Amygdala (tissue), 56 donors: ENCODE measurements at places on chromosomes 7 and 10.

DNA sequence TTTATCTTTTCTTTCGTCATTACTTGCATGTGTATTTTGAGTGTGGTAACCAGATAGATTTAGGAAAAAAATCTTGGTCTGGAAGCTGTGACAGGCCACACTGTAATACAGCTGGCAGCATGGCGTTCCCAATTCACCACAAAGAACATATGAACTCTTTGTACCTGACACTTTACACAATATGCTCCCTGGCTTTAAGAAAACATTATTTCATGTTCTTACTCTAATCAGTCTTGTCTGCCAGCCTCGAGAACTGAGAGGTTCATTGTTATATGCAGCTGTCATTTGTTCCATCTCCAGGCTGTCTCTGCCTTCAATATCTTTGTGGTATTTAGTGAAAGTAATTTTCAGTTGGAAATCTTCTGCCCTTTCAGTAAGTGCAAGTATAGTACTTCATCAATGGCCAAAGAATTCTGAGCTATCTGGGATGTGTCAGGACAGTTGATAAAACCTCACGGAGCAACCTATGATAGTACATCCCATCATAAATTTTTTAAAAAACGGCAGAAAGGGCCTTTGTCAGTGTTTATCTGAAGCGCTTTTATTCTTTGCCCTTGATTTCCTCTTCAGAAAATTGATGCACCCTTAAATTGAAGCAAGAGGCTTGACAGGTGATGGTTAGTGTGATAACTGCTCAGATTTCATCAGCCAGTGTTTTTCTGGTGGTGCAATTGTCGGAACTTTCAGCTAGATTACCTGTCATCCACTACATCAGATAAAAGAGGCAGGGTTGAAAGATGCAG, 146.3 kb upstream of the SP8 start:
- DNase-seq: no peak

DNA sequence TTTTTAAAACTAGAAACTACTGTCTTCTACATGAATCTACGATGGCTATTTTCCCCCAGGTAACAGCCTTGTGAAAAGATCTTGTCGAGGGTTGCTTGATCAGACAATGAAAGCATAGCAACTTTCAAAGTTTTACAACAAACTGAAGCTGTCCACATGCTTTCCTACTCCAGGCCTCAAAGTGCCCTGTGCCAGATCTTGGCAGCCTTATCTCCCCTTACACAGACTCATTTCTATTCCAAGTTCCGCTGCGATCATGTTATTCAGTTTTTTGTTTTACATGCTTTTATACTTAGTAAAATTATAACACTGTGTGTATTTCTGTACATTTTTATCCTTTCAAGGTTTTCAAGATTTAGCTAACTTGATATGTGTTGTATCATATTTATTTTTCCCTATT, 661.7 kb upstream of the SORCS1 start:
- DNase-seq: no peak

- DNase-seq: no peak
Measured at GRCh38 chr7:47366211-47366610, 215.7 kb downstream of the TNS3 start.

- DNase-seq: no peak
Measured at GRCh38 chr10:50501924-50502452, 121.8 kb downstream of the SGMS1 start.

- no peak for DNase-seq
Measured at GRCh38 chr10:14953424-14954000, 384 bp downstream of the DCLRE1C start.

- DNase-seq: no peak
Measured at GRCh38 chr7:51144178-51144577, 172.4 kb downstream of the COBL start.

DNA sequence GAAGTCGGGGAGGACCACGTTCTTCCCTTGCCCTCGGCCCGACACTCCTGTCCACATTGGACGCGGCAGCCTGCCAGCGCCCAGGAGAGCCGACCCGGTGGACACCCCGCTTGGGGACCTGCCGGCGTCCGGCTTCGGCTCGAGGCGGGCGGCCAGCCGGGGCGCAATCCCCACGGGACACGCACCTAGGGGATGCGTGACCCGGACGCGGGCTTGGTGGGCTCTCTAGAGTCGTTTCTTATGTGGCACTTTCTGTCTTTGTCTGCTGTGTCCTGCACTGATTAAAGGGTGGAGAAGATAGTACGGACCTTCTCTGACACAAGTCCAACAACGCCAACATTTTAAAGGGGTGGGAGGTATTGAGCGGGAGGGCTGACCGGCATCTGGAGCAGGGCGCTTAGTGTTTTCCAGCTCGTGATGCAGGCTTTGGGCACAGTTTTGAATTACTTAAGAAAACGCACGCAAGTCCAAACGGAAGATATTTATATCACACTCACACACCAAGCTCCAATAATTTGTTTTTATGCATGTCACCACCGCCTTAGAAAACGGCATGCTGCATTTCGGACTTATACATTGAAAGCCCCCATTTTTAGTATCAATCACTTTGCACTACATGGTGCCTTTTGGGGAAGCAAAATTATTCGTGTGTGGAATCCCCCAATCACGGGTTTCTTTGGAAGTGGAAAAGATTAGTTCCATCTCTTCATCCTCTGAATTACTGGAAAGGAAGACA, 3.9 kb upstream of the SPAG6 start:
- peak; percentile 35 for DNase-seq

DNA sequence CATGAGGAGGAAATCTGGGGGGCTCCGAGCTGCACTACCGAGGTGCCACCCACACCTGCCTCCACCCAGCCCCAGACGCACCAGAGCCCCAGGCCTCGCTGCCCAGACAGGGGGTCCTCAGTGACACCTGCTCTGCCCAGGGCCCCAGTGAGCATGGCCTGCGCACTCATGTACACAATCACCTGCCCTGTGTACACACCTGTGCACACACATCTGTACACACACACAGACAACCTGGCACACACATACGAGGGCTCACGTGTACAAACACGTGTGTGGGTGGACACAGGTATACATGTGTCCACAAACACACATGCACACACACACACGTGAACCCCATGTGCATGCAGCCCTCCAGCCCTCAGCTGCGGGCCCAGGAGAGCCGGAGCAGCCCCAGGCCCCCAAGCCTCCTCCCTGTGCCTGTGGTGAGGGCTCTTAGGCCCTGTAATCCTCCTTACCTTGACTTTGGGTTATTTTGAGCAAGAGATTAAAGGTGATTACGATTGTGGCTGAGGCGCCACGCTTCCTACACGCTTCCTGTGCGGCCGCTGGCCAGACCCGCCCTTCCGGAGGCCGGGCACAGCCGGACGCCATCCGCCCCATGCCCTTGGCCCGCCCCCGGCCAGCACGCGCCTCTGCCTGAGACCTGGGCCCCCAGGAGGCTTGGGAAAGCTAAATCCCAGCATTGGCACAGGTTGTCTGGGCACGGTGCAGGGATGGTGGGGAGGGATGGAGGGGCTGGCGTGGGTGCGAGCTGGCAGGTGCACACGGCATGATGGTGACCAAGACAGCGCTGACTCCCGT, 71.9 kb downstream of the ELFN1 start:
- no peak for DNase-seq

GRCh38 chr10:80405035-80405434, 3.3 kb upstream of the PRXL2A start:
- no peak for DNase-seq

DNA sequence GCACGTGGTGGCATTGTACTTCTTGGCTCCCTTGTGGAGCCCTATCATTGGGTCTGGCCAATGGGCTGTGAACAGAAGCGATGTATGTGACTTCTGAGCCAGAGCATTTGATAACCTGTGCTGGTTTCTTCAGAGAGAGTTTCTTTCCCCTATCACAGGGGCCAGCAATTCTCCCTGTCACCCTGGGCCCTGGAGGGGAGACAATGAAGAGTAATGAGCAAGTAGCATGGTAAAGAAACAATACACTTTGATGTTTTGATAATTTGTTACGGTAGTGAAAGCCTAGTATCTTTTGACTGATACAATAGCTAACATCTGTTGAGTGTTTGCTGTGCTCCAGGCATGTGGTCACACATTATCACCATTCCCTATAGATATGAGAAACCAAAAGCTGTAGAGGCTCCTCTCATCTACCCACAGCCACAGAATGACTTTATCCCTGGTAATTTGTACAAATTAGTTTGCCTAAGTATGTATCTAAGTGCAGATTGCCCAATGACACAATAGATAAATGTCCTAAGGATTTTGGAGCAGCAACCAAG, 113.4 kb upstream of the SVIL start:
- no peak for DNase-seq

- DNase-seq: no peak
Measured at GRCh38 chr10:52617346-52617745, 155.2 kb downstream of the MBL2 start.

DNA sequence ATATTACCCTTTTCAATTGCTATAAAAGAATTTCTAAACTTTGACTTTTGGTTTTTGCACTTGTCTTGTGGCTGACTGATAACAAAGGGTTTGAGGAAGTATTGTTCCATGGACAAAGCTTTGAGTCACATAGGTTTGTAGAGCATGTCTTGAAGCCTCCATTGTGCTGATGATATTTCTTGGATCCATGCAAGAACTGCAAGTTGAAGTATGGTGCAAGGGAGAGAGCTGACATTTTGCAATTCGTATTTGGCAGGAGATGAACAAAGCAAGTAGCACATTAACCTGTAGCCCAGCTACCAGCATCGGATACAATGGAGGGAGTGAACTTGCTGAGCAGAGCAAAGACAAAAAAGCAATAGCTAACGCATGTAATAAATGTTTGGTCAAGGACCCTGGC, 23.4 kb downstream of the MGAM2 start:
- no peak for DNase-seq

DNA sequence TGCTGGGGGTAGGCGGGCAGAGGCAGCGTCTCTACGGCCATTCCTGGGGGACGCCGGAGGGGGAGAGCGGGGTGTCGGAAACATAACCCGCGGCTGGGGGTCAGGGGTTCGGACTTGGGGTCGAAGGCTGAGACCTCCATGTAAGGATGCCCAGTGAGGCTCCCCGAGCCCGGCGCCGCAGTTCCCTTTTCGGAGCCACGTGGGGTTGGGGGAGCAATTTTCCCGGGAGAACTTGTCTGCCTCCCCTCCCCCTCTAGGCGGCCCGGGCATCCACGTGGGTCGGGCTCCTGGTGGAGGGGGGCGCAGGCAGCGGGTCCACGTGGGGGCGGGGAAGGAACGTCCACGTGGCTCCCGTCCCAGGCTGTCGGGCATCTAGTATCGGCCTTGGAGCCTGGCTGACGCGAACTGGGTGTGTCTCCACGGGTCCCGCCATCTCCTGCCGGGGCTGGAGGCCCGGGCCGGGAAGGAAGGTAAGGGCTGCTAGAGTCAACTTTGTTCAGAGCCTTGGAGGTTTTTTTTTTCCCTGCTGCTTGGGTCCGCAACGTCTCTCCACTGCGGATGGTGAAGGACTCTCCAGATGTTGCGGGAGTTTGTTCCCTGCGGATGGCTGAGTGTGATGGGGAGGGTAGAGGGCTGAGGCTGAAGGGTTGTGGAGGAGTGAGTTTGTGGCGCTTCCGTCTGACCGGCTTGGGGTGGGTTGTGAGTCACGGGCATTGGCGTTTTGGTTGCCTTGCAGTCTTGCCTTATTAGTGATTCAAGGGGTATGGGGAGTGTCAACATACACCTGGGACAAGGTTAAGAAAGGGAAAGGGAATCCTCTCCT, 744 bp downstream of the PPRC1 start:
- peak; percentile 69 for DNase-seq

GRCh38 chr10:98444314-98445006, 2.3 kb downstream of the HPS1 start:
- DNase-seq: no peak

DNA sequence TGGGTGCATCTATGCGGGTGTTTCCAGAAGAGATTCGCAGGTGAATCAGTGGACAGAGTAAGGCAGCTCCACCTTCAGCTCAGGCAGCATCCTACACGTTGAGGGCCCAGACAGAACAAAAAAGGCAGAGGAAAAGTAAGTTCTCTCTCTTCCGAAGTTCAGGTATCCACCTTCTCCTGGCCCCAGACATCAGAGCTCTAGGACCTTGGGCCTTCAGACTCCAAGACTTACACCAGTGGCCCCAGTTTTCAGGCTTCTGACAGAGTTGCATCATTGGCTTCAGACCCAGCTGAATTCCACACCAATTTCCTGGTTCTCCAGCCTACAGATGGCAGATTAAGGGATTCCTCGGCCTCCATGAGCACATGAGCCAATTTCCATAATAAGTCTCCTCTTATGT, 102.2 kb upstream of the GPR26 start:
- DNase-seq: no peak
